ENCODE measurements at places on chromosomes 1 and 21. TPM values are rescaled to one million over a fixed set of nuclear protein-coding genes. Genes with fewer than 3 reads are reported as not detected.

Gene TMPRSS3
- 2.7 TPM for polyA plus RNA-seq

Gene NBPF10
- 4.0 TPM for polyA plus RNA-seq

Gene TSPEAR
- 1.5 TPM for polyA plus RNA-seq

Gene SLC44A3
- polyA plus RNA-seq: 62.7 TPM

Gene S100A9
- polyA plus RNA-seq: 17.2 TPM

- DNase-seq: no peak
Observed at GRCh38 chr1:145886816-145887215, 1.1 kb upstream of the ANKRD35 start.

DNA sequence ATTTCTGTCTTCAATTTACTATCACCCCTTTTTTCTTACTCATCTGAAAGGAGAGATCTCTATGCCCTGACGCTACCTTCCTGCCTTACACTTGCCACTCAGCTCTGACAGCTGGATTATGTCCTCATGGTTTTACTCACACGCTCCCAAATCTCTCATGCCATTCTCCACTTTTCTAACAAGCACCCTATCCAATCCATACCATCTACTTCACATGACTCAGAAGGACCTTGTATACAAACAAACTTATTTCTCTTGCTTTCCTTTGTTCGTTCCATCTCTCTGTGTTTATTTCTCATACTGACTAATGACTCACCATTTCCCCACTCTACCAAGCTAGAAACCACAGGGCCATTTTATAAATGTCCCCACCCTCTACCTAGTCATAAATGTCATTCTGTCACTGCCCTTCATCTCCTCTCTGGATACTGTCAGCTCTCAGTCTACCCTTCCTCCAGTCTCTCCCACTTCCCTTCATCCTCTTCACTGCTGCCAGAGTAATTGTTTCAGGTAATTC lies 87.3 kb downstream of the USP24 start:
- DNase-seq: no peak

DNA sequence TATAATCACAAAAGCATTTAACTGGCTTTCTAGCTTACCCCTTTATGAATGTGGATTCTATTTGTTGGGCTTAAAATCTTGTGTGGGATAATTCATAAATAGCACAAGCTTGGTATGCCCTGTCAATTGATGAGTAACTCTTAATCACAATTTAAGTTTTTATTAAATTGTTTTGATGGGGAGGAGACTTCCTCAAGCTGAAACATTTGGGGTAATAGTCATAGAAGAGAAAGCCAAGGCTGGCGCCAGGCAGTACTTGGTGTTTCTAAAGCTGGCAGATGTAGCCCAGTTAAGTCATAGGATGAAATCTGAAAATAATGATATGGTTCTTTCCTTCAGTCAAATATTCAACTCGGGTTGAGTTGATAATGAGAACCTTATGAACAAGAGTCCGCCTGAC lies 167.2 kb downstream of the FMN2 start:
- DNase-seq: no peak

DNA sequence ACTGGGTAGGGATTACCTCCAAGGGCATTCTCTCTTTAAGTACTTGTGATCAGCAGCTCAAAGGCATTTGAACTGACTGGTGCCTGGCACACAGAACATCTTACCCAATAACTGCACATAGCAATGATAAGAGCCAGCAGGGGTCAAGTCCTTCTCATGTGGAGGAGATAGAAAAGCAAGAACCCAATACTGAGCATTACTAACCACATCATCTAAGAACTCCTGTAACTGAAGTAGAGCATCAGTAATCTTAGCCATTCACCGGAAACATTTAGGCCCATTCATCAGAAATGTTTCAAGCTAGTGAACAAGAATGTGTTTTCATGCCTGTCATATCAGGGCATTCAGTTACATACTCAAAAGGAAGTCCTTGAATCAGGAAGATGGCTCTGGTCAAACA lies 33.6 kb upstream of the THEM4 start:
- no peak for DNase-seq

DNA sequence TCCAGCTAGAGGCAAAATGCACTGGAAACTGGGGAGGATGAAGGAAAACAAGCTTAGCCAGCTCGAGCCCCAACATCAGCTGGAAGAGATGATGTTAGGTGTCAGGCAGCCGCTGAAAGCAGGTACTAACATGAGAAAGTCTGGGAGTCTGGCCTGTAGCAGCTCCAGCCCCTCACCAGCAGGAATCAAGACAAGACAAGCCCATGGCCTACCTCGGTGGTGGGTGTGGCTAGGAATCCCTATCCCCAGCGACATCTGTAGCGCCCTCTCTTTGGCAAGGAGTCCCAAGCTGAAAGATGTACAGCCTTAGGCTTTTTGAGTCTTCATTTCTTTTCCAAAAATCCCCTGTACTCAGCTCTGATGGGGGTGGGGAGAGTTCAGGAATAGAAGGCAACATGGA lies 2.6 kb downstream of the DLGAP3 start:
- DNase-seq: no peak

GRCh38 chr1:200319148-200319547 lies 90.7 kb downstream of the ZNF281 start:
- DNase-seq: no peak

GRCh38 chr1:68819190-68819829 lies 322.4 kb upstream of the DEPDC1 start:
- no peak for DNase-seq

Data from renal cortex interstitium (tissue), 15 donors.